ENCODE measurements at places on chromosomes 4 and X.

DNA sequence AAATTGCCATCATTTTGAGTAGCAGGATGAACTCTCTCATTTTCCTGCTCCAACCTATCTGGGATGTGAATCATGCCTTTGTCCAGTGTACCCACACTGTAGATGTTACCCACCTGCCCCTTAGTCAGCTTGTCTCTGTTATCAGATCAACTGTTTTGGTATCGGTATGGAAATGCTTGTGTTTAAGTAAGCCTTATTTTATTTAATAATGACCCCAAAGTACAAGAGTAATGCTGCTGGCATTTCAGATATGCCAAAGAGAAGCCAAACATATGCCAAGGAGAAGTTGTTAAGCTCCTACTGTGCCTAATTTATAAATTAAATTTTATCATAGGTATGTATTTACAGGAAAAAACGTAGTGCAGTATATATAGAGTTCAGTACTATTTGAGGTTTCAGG lies 18.6 kb upstream of the RAP1GDS1 start:
- DNase-seq, result no peak

- DNase-seq, result no peak
Measured at GRCh38 chrX:27715610-27716009, 92.2 kb upstream of the MAGEB10 start.

DNA sequence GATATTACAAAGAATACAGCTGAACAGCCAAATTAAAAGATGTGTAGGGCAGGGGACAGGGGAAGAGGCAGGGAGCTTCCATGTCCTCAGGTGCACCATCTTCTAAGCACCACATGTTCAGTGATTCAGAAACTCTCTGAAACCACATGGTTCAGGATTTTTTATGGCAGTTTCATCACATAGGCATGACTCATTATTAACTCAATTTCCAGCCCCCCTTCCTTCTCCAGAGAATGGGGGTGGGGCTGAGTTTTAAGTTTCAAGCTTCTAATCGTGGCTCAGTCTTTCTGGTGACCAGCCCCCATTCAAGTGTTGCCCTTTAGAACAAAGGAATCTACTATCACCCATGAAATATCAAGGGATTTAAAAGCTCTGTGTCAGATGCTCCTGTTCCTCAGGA lies 317.8 kb upstream of the GALNT7 start:
- DNase-seq, result no peak

DNA sequence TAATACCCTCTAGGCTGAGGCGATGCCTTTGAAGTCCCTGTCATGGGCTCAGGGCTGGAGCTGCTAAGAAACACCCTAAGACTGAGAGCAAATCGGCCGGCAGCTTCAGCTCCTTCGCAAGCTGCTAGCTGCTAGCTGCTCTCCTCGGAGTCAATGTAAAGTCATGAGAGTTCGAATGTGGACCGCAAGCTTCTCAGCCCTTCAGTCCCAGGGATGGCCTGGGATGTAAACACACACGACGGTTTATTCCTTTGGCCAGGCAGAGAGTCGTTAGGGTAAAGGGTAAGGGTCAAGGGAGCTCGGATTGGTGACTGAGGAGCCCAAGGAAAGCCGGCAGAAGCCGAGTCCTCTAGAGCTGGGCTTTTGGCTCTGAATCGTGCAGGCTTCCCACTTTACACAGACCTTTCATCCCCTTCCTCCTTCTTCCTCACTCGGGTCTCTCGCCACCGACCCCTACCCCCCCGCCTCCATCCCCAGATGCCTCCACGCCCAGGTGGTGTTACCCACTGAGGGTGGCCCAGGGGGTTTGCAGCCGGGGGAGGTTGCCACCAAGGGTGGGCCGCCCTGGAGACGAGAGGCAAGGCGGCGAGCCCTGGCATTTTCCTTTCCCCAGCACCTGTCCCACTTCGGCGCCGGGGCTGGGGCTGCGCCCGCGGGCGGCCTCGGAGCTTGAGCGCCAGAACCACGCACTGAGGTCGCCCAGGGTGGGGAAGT lies 3.1 kb upstream of the BCORL1 start:
- DNase-seq, result no peak

DNA sequence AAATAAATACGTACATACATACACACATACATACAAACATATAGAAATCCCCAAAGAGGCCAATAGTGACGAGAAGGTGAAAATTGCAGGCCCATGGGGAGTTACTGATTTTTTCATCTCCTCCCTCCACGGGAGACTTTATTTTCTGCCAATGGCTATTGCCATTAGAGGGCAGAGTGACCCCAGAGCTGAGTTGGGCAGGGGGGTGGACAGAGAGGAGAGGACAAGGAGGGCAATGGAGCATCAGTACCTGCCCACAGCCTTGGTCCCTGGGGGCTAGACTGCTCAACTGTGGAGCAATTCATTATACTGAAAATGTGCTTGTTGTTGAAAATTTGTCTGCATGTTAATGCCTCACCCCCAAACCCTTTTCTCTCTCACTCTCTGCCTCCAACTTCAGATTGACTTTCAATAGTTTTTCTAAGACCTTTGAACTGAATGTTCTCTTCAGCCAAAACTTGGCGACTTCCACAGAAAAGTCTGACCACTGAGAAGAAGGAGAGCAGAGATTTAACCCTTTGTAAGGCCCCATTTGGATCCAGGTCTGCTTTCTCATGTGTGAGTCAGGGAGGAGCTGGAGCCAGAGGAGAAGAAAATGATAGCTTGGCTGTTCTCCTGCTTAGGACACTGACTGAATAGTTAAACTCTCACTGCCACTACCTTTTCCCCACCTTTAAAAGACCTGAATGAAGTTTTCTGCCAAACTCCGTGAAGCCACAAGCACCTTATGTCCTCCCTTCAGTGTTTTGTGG lies 180.7 kb downstream of the AR start:
- no peak for DNase-seq

DNA sequence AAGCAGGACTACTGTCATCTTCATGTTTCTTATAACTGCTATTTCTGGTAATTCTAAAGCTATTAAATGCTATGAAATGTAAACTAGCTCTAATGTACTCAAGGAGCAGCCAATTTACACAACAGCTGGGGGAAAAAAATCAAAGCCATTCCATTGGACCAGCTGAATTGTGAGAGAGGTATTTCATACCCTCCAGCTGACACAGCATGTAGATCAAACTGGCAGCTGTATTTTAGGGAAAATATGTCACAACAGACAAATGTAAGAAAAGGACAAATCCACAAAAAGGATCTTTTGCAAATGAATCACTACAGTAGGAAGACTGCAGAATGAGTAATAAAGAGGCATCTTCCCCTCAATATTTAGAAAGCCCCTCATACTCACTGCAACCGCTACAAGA lies 65.2 kb upstream of the FAM47B start:
- no peak for DNase-seq

DNA sequence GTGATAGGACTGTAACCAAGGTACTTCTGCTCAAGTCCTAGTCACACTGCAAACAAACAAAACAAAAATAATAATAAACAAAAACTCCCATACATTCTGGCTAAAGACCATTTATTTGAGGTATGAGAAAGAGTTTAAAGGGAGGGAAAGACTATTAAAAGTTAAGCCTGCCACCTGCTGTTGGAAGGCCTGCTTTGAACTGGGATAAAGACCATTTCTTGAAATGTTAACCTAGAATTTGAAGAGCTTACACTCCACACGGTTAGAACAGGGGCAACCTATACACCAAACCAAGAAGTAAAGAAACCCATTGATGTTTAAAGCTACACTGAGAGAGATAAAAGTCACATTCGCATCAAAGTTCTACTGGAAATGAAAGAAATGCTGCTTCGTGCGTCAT lies 548.7 kb upstream of the DIPK2B start:
- no peak for DNase-seq

- no peak for DNase-seq
Measured at GRCh38 chrX:25007059-25008053, 8.4 kb downstream of the ARX start.

- no peak for DNase-seq
Measured at GRCh38 chr4:177016541-177017141, 223.9 kb upstream of the VEGFC start.

- no peak for DNase-seq
Measured at GRCh38 chrX:154967603-154968002, 54.9 kb downstream of the F8 start.

DNA sequence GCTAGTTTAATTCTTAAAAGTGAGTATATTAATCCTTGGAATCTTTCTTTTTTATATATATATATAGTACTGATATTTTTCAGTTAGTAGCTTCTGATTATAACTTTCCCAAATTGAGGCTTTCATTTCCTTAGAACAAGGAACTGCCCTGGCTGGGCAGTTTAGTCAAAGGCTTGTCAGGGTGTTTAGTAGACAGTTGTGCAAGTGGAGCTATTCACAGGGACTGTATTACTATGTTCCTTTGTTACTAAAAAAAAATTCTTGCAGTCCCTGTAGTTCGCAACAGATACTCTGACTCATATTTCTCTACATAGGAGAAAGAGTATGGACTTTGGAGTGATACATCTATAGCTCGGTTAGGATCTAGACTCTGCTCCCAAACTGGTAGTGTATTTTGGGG lies 20.8 kb downstream of the USO1 start:
- no peak for DNase-seq

DNA sequence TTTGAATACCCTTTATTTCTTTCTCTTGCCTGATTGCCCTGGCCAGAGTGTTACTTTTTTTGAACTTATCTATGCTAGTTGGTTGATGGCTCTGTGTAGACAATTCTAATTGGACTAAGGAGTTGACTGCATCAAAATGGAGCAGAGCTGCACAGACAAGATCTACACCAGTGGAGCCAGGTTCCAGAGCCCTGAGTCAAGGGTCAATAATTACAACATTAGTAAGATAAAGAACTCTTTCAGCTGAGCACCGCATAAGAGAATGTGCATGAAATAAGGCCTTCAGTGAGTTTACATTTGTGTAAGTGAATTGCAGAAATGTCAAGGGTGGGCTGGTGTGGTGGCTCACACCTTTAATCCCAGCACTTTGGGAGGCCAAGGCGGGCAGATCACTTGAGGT lies 599.7 kb upstream of the TENM3 start:
- DNase-seq, result no peak

- no peak for DNase-seq
Measured at GRCh38 chr4:168486912-168487281, 6.6 kb upstream of the DDX60L start.

DNA sequence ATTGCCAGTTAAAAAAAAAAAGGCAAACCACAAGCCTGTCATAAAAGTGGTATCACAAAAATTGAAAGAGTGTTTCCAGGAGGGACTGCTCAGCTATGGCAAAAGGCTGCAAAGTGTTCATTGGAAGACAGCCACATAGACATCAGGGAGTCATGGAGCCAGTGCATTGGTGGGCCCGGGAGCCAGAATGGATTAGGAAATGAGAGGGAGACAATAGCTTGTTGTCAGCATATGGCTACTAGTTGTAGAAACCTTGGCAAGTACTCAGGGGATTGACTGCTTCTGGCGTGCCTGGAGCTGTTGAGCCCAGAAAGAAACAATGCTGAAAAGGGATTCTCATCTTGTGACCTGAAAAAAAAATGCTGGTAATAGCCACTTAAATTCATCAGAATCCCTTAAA lies 5.0 kb downstream of the GAR1 start:
- DNase-seq, result no peak

GRCh38 chrX:79412972-79413371 lies 45.8 kb upstream of the ITM2A start:
- DNase-seq, result no peak

GRCh38 chr4:99807666-99808065 lies 9.0 kb upstream of the DAPP1 start:
- no peak for DNase-seq

DNA sequence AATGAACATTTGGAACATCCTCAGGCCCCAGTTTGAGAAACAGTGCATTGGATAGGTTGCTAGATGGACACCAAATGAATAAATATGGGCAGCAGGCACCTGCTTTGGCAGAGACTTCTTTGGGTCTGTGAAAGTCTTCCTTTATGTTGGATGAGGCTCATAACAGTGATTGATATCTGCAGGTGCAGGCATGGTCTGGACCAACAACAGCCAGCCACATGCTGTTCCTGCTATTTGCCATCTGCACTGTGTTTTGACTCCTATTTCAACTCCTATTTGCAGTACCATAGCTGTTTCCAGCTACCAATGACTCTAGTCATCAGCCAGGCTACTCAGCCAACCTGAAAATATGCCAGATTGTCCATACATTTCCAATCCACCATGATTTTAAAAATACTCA lies 60.9 kb downstream of the ANAPC4 start:
- DNase-seq, result no peak

DNA sequence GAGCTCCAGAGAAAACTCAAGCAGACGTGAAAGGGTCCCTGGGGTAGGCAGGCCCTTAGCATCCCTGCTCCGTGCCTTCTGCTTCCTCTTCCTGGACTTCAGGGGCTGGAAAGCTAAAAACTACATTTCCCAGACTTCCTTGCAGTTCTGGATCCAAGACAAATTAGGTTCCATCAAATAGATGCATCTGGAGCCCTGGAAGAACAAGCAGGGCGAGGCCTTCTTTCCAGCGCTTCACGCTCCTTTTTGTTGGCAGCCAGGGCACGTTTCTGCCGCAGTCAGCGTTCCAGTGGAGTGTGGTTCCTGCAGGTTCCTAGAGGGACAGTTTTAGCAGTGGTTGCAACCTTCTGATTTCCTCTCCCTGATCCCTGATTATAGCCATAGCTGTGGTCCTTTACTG lies 53.6 kb upstream of the MSX1 start:
- no peak for DNase-seq
